GM23338 (cell line): ENCODE measurements at places on chromosomes 6 and 20. TPM values are rescaled to one million over a fixed set of nuclear protein-coding genes. Genes with fewer than 3 reads are reported as not detected.

- DNase-seq = no peak
Observed at GRCh38 chr20:58224097-58224496, 4.4 kb downstream of the ANKRD60 start.

EFCAB8 gene
- 0.35 TPM in 1 of 2 replicates, not detected in the other for total RNA-seq

- DNase-seq = no peak
Observed at GRCh38 chr6:105886066-105886813, 199.9 kb upstream of the PRDM1 start.

DNA sequence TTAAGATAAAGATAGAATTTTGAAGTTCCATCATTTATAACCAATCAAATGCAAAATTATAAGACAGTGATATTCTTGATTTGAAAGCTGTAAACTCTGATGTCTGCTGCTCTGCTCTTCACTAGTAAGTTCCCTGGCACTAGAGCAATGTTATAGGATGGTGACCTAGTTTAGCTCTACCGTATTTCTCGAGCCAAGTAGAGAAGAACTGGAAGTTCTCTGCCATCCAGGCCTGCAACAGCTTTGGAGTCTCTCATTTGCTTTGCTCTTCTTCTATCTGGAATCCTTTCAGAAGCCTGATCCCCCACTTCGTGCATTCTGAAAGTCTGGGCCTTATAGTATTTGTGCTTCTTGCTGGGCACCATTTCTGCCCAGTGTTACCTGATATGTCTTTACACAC is 100.3 kb downstream of the PLCB1 start:
- no peak for DNase-seq

GRCh38 chr20:47610247-47610944 is 108.7 kb downstream of the NCOA3 start:
- no peak for DNase-seq

- DNase-seq = no peak
Observed at GRCh38 chr6:161166176-161166575, 107.7 kb downstream of the AGPAT4 start.

CDH22 gene
- total RNA-seq = 0.10 and 0.31 TPM in 2 replicates

GRCh38 chr20:45115829-45116228 is 855 bp upstream of the WFDC5 start:
- DNase-seq = no peak

GRCh38 chr6:1949538-1949937 is 295.9 kb downstream of the GMDS start:
- DNase-seq = no peak

DNA sequence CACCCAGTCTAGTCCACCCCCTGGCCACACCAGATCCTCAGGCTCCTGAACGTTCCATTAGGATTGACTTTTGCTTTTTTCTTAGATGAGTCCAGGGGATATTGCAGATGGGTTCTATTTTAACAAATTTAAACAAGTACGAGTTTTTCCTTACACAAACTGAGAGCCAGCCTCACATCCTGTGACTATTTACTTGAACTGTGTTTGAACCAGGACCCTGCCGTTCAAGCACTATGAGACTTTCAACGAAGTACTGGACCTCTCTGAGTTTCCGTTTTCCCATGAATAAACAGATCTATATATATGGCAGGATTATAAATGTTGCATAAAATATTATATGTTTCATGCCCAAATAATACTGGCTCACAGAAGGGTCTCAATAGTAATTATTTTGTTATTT is 1.4 kb upstream of the METTL24 start:
- DNase-seq = no peak

DNA sequence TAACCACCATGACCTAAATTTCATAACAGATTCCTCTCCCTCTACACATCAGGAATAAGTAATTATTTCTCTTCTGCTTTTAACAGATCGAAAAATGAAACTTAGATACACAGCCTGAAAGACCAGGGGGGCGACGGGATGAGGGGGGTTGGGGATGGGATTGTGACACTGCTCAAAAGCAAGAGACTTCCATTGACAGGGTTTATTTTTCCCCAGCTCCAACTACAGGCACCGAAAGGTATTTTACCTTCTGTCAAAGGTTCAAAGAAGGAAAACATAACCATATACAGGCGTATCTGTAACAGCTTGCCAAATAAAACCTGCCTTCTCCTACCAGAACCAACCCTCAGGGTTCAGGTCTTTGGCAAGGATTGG is 1.3 kb downstream of the EPHA7 start:
- DNase-seq = no peak

- DNase-seq = peak; percentile 65
Observed at GRCh38 chr20:13995841-13996240, 525 bp downstream of the MACROD2 start.

SRMS gene
- total RNA-seq = 0.50 and 0.59 TPM in 2 replicates

- DNase-seq = no peak
Observed at GRCh38 chr20:25282796-25283195, 34.9 kb downstream of the PYGB start.

DNA sequence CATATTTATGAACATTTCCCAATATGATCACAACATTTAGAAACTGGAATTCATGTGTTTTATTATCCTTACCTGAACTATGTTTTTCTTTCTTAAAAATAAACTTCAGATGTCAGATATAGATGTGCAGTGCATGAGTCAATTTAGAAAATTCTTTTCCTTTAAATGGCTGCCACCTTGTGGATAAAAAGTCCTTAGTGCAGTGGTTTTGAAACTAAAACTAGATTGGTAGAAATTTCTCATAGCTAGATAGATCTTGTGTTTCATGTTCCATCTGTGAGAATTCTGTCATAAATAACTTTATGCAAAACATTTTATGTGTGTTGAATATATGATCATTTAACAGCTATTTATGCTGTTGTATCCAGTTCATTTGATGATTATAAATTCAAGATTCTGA is 134.9 kb downstream of the KLHL32 start:
- peak; percentile 55 for DNase-seq

DNA sequence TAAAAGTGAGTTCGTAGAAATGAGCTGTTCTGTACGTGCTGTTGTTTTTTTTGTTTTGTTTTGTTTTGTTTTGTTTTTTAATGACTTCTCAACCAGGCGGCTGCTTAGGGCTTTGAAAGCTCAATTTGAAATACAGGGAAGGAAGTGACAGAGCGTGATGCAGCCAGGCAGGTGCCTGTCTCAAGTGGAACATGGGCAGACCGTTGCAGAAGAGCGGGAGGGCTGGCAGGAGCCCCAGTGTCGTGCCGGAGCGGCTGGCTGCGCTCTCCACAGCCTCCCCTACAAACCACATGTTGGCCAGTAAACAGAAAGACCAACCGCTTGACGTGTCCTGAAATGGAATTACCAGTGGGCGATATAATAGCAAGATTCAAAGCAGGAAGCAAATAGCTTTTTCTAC is 164.9 kb upstream of the RREB1 start:
- no peak for DNase-seq

OR12D3 gene
- not detected in 2 replicates for total RNA-seq

MAP3K5 gene
- total RNA-seq = 2.8 and 2.9 TPM in 2 replicates
